NCI-H774 (cell line): ENCODE measurements at places on chromosomes 7 and 10.

DNA sequence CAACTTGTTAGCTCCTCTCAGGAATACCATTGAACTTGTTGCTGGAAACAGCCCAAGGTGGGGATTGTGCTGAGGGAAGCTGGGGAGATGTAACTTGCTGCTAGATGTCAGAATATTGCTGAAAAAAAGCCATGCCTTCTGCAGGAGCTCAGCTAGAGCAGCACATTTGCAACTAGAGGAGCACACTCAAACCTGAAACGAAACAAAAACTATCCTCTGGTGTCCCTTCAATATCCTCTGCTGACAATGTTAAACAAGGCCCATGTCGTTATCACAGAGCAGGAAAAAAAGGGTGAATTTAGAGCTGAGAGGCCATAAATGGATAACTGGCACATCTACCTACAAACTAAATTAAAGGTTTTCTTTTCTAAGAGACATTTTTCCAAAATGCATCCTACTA, 53.7 kb upstream of the MACC1 start:
- no peak for DNase-seq

- no peak for DNase-seq
Observed at GRCh38 chr7:131955679-131956078, 399.3 kb upstream of the PODXL start.

DNA sequence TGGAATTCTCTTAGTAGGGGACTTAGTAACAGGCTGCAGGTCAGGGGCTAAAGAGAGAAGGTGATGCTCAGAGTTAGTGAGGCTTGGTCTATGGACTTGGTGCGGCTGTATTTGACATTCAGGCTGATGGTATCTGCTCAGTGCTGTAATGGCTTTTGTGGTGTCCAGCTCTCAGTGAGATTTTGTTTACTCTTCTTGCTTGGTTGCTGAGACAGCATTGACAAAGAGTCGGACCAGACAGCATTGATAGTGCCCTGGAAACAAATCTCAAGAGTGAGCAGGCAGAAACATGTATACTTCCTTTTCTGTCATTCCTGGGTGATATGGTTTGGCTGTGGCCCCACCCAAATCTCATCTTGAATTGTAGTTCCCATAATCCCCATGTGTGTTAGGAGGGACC, 202.0 kb downstream of the STK31 start:
- DNase-seq, result no peak

DNA sequence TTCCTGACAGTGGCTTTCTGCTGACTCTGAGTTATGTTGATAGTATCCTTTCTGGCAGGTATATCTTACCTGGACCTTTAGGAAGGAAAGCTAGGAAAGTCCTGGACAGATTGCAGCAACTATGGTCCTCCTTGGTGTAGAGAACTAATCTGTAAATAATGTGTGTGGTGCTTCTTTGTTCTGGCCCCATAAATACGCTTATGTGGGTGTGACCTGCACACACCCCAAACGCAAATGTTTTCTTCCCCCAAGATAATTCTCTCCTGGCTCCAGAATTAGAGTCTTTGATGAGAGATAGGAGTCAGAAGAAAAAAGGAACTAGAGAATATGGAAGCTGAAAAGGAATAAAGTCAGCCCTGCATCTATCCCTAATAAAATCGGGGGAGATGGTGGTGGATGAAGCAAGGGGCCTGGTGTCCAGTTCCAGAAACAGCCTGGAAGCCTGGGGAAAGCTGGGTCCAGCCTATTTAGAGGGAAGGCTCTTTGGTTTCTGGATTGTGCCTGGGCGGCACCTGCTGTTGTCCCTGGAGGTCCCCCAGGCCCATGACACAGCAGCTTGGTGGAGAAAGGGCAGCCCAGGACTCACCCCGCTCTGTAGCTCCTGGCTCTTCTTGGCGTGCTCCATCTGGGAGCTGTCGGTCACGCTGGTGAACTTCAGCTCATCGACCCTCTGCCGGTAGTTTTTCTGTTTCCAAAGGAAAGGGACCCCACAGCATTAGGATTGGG, 38.2 kb downstream of the NRAP start:
- DNase-seq, result no peak

DNA sequence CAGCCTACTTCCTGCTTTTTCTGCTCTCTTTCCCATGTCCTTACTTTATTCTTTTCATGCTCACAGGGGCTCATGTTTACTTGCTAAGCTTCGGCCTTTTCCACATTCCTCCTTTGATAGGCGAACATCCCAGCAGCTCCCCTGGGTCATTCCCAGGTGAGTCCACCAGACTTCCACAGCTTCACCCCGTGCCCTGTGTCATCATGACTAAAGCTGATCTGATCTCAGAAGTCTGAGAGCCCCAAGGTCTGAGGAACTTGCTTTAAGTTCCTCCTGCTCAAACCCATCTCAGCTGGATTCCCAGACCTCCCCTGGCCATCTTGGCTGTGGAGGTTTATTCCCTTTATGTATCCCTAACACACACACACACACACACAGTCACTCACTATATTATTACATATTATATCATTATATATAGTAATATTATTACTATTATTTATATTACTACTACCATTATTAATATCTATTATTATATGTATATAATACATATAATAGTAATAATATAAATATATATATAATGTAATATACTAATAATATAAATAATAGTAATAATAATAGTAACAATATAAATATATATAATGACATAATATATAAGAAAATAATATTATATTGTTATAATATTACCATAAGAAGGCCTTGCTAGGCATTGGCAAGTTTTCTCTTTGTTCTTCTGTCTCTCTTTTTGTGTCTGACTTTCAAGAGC, 295.9 kb downstream of the PTEN start:
- no peak for DNase-seq

- DNase-seq, result peak; percentile 14
Observed at GRCh38 chr7:1664711-1665548, 5.1 kb upstream of the ELFN1 start.

GRCh38 chr10:3876350-3876962, 91.4 kb upstream of the KLF6 start:
- DNase-seq, result no peak

- no peak for DNase-seq
Observed at GRCh38 chr7:129136887-129137642, 7.4 kb upstream of the TSPAN33 start.

DNA sequence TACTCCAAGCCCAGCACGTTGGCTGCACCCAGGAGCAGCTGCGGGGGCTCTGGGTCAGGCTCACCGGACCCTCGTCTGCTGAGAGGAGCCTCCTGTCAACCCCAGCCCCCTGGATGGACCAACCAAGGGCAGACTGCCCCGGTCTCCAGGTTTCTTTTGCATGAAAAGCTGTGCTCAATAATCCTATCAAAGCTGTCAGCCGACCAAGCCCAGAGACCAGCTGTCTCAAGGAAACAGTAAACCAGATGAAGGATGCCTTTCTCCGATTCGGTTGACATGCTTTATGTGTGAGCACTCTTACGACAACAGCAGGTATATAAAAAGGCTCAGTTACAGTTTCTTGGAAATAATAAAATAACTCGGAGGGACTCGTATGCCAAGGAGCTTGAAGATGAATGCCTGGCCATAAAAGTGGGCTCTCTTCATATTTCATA, 71.6 kb upstream of the BAIAP2L1 start:
- DNase-seq, result no peak

- DNase-seq, result no peak
Observed at GRCh38 chr10:124072106-124072505, 21.3 kb downstream of the CHST15 start.

GRCh38 chr7:95180-95862, 97.0 kb upstream of the FAM20C start:
- DNase-seq, result no peak

DNA sequence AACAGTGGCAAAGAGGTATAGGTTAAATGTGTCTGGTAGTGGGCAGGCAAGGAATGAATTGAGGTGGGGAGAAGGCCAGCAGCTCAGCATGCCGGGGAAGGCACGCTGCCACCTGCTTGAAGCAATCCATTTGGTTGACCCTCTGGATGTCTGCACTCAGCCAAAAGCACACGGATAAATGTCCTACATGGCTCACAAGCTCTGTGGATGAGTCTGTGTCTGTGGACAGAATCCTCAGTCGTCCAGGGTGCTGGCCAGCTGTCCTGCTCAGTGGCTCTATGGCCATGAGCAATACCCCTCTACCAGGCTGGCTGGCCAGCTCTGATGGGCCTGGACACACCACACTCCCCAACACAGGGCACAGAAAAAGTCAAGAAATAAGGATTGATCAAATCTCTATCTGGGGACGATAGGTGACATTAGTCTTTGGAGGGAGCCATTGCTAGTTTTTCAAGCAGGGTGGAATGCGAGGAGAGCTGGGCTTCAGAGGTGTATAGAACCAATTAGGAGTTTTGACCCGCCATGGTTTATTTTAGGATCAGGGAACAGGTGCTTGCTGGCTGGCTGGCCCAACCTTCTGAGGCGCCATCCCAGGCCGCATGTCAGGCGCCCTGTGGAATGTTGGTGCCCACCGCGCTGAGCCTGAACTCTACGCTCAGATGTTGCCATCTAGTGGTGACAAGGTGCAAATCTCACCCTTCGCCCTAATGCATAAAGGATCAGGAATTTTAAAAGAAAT, 493.4 kb downstream of the TNS3 start:
- DNase-seq, result peak; percentile 17

DNA sequence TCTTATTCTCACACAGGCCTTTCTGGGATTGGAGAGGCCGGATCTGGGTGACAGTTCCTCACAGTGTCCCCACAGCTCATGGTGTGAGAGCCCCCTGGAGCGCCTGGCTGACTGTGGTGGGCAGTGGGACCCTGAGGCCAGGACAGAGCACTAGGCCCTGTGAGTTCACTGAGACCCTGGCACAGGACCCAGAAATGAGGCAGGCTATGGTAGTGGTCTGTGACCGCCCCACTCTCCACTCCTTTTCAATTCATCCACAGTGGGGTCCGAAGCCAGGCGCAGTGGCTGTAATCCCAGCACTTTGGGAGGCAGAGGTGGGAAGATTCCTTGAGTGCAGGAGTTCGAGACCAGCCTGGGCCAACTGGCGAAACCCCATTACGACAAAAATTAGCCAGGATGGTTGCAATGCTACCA, 95.9 kb upstream of the TNRC18 start:
- DNase-seq, result no peak

DNA sequence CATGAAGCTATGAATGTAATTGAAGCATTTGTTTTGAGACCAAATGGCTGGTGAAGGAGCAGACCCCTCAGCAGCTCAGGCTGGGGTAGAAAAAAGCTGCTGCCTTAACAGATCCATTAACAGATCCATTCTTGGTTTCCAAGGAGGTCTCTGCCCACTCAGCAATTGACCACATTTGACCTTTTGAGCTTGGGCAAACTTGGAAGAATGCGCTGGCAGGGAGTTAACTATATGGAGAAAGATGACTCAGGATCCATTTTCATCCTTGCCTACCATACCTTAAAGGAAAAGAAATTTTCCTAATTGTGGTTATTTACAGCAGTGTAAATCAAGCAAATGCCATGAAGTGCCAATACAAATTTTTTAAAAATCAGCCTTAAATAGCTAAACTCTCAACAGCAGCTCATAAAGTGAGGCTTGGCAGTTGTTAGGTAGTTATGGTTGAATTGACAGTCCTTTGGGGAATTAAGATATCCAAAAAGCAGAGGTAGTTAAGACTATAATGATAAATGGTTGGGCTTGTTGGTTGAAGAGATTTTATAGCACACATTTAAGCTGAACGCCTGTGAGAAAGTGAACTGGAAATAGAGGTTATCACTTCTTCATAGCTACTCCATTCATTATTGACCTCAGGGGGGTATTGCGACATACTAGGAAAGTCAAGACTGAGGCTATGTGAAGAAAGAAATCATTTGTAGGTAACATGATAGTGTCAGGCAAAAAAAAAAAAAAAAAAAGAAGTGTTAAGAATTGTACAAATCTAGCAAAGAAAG, 83.9 kb downstream of the MKX start:
- DNase-seq, result no peak

DNA sequence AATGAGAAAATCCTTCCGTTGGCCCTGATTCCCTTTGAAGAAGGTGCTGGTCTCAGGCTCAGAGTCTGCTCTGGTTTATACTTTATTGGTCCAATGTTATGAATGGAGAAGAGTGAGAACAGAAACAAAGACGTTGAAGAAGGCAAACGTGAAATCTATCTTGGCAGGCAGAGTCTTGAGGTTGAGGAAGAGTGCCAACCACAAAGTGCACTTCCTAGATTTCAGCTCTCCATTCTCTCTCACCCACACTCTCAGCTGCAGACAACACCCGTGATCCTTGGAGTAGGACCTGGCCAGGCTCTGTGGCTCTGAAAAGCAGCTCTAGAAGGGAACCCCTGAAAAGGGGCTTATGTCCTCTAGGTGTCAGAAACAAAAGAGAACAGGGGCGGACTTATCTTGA, 128.9 kb upstream of the PLXNA4 start:
- DNase-seq, result no peak

- no peak for DNase-seq
Observed at GRCh38 chr7:31493714-31494181, 20.1 kb upstream of the ITPRID1 start.

- no peak for DNase-seq
Observed at GRCh38 chr10:29316308-29317026, 27.6 kb downstream of the LYZL1 start.

- no peak for DNase-seq
Observed at GRCh38 chr7:77565917-77566316, 28.8 kb downstream of the PTPN12 start.

DNA sequence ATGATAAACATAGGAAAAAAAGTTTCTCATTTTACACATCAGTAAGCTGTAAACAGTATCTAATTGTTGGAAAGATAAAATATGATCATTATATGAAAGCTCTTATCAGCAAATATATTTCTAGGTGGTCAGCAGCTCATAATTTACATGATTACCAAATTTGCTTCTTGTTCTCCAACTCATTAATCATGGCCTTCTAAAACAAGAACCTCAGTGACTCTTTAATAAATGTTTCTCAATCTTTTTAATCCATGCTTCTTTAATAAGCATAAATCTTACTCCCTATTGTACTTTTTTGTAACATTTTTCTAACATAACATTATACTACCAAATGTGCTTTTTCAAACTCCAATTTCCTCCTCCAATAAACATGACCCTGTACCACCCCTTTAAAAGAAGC, 5.9 kb downstream of the ITGB1 start:
- no peak for DNase-seq

DNA sequence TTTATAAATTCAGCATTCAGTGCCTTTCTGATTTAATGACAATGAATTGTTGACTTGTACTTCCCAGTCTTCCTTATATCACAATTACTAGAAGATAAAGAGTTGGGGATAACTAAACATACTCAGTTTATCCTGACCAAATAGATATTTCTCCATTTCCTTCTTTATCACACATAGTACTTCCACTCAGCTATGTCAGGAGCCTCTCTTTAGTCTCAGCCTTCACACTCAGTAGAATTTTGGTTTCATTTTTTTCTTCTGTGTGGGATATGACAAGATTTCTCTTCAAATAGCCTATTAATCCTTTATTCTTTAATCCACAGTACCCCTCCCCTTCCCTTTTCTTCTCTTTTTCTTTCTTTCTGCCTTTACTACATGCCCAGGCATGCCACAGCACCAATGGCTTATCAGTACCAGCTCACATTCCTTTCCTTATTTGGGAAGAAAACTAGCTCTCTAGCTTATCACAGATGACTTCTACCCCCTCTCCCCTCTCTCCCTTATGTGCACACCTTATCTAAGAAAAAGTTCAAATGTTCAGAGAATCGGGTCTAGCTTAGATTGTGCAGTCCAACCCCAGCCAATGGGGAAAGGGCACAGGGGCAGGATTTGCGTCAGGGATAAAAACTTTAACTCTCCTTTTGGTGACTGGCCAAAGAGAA, 109.0 kb downstream of the PHF14 start:
- DNase-seq, result no peak
